HCT116 (cell line): ENCODE measurements at places on chromosomes 11 and 22. TPM values are rescaled to one million over a fixed set of nuclear protein-coding genes. Genes with fewer than 3 reads are reported as not detected.

GRCh38 chr11:130634186-130634585 lies 185.7 kb downstream of the ADAMTS15 start:
- DNase-seq: no peak

Gene SNRPD3
- total RNA-seq: 144 TPM

Gene FOLR3
- total RNA-seq: not detected

Gene OR51I1
- total RNA-seq: 23.1 TPM

Gene CYTH4
- total RNA-seq: 3.8 TPM

Gene CDC42BPG
- 30.1 TPM for total RNA-seq

DNA sequence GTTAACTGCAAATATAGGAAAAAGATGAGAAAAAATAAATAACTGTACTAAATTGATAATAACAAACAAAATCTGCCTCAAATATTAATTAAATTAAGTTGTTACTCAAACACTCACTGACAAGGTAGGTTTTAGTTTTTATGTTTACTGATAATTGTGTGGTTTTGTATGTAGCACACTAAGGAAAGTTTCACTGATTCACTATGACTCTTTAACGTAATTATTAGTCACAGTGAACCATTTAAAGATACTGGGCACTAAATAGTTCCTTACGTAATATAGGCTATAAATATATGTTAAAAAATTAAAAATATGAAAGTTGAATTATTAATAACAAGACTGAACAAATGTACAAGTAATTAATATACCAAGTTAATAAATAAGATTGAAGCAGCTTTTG lies 2330.0 kb upstream of the RAG2 start:
- DNase-seq: no peak

- DNase-seq: no peak
Observed at GRCh38 chr11:111148953-111149352, 96.6 kb upstream of the POU2AF2 start.

Gene APOBEC3H
- 1.8 TPM for total RNA-seq

Gene ARRB1
- 24.2 TPM for total RNA-seq

Gene TBX10
- total RNA-seq: not detected

Gene IGSF9B
- 12.4 TPM for total RNA-seq

- no peak for DNase-seq
Observed at GRCh38 chr11:1208394-1209261, 14.2 kb upstream of the MUC5B start.

DNA sequence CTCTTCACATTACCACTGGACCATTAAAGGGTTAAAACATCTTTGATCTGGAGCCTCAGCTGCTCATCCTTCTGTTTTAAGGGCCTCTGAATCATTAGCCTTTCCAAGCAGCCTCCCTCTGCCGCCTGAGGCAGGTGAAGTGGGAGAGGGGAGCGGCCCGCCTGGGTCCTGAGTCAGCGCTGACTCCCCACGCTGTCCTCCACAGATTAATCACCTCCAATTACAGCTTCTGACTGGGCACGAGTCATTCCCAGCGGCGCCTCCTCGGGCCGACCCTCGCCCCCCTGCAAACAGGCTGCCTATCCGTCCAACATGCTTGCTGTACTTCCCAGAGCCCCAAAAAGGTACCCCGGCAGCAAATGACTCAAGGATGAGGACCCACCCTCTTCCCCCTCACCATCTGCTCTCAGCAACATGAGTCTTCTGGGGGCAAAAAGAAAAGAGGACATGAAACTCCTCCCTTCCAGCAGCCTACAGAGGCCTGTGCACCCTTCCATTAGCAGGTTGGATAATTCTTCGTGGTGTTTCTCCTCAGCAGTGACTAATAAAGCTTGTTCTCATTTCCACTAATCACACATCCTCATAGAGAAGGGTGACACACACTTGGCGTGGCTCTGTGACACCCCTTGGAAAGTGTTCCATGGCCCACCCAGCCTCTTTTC lies 44.3 kb upstream of the JAM3 start:
- DNase-seq: no peak

- DNase-seq: peak; percentile 23
Observed at GRCh38 chr22:39174498-39175352, 22.2 kb upstream of the CBX7 start.

DNA sequence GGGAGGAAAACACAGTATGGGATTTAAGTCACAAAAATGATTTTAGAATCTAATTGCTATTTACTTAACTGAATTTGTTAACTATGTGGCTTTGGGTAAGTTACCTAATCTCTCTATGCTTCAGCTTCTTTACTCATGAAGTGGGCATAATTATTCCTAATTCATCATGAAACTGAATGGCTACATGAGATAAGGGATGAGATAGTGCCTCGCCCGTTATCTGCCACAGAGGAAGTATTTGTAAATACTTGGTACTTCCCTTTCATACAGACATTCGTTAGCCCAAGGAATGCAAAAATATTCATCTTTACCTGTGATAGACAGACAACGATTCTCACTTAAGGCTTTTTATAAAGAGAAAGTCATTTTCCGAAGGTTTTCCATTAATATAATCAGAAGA lies 221.2 kb upstream of the BLID start:
- no peak for DNase-seq

- DNase-seq: no peak
Observed at GRCh38 chr11:60420015-60420414, 9.4 kb upstream of the MS4A5 start.

DNA sequence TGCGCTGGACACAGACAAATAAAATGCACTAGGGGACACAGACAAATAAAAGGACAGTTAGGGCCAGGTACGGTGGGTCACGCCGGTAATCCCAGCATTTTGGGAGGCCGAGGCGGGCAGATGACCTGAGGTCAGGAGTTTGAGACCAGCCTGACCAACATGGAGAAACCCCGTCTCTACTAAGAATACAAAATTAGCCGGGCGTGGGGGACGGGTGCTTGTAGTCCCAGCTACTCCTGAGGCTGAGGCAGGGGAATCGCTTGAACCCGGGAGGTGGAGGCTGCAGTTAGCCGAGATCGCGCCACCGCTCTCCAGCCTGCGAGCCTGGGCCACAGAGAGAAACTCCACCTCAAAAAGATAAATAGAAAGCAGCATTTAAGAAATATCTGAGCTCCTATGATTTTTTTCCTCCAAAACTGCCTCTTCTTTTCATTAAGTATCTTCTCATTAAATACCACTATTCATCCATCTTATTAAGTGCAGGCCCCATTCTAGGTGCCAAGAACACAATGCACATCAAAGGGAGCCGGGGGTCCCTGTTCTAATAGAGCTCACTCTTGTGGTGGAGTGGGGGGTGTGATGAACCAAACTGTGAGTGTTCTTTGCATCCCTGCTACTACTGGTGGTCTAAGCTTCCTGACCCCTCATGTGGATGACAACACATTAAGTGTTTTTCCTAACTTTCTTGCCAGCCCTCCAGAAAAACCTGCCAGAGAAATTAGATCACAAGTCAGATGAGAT lies 766 bp upstream of the ZNHIT2 start:
- no peak for DNase-seq

GRCh38 chr22:39773976-39774539 lies 119.5 kb downstream of the ENTHD1 start:
- no peak for DNase-seq

Gene ANO1
- 41.7 TPM for total RNA-seq

Gene SAA2
- 5.2 TPM for total RNA-seq

DNA sequence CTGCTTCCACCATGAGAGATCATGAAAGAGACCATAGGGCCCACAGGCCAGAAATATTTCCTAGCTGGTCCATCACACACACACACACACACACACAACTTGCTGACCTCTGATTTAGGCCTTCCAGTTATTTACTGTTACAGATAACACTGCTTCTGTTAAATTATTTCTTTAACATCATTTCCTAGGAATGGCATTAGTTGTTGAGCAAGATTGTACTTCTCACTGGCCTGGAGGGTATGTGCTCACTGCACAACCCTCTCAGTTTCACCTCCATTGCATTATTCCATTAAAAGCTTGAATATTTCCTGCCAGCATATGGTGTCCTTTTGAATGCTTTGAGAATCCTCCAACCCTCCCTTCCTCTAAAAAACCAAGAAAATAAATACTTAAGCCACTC lies 104.4 kb downstream of the MICAL2 start:
- no peak for DNase-seq

DNA sequence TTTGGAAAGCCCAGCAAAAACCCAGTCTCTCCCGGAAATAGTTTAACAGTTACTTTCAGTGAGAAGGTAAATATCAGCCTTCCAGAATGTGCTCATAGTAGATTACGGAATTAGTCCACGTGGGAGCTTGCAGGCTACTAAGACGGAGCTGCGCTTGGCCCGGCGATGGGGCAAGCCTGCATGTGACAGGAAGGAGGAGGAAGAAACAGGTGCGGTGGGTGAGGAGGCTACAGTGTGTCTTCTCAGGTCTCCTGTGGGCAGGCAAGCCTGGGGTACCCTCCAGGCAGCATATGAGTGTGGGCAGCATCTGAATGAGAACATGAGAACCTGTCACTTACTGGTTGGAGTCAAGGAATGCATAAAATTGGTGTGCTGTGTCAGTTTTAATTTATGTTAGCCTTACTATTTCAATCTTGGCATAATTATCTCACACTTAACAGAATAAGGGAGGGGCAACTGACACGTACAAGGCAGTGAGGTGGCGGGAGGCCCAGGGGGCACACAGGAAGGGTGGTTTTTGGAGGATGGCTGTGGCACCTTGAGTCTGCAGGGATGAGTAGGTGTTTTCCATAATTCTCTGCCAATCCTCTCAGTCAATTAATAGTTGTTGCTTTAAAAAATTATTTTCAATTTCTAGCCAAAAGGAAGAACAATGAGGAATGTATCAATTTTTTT lies 35.7 kb downstream of the CLMP start:
- DNase-seq: no peak

GRCh38 chr11:129265125-129265788 lies 73.1 kb upstream of the ARHGAP32 start:
- DNase-seq: no peak

Gene KDM4D
- total RNA-seq: 2.1 TPM

GRCh38 chr11:10514709-10515108 lies 26.3 kb downstream of the RNF141 start:
- no peak for DNase-seq

Gene NPTXR
- total RNA-seq: 12.8 TPM

Gene HPX
- total RNA-seq: 4.6 TPM

- no peak for DNase-seq
Observed at GRCh38 chr11:75815345-75816168, 547 bp downstream of the UVRAG start.

GRCh38 chr11:102360681-102361080 lies 13.7 kb downstream of the BIRC2 start:
- no peak for DNase-seq

- no peak for DNase-seq
Observed at GRCh38 chr11:118247041-118247440, 5.1 kb downstream of the MPZL3 start.

DNA sequence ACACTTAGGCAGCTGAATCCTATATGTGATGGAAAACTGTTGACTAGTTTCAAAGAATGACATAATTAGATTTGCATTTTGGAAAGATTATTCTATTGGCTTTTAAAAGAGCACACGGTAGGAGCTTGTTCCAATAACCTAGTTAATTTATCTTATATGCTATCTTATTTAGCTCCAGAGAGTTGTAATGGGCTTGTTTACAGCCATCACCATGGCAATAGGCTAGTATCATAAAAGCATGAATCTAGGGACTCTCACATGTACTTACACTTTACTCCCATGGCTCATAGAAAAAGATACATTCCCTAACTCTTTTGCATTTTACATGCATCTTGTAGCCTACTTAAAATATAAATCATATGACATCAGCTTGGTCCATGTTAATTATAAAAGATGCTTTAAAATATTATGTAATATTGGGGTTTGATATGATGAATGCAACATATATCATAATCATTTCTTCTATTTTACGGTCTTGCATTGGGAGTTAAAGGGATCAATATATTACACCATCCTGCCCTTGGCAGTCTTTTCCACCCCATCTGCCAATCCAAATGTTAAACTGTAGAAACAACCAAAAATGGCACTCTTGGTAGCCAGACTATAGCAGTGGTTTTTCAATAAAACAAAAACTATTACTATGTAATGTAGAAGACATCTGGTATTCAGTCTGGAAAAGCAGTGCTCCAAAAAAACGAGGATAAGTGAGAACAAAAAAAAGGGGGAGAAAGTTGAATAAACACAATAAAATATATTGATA lies 2254.0 kb downstream of the LRRC4C start:
- DNase-seq: no peak

Gene FHIP1B
- total RNA-seq: 32.1 TPM

Gene CDON
- total RNA-seq: 16.9 TPM

DNA sequence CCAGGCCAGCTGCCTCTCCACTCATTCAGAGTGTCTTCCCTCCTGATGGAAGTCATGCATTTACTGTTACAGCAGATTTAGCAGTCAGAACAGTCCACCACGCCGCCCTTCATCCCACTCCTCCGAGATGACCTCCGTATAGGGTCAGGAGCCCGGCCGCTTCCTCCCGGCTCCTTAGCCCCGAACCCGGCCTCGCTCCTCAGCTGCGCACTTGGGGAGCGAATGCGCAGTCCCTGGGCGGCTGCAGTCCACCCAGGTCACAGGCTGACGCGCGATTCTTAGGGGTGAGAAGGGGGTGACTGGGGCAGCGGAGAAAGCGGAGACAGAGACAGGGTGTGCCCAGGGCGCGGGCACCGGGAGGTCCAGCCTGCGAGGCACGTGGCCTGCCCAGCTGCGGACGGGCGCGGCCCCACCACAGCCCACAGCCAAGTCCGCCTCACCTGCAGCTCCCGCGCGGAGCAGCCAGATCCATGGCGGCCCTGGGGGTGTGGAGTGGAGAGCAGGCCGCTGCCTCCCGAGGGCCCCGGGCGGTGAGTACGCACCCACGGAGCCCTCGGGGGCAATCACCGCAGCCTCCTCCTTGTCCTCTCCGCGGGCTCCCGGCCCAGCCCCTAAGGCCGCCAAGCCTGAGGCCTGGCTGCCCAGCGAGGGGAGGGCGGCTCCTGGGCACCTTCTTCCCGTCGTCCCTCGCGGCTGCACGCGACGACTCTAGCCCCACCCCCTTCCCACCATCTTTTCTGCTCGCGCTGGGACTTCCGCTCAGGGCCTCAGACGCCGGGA lies 286.6 kb downstream of the BRD1 start:
- DNase-seq: no peak

GRCh38 chr22:23401111-23401909 lies 178.8 kb downstream of the IGLL1 start:
- no peak for DNase-seq

DNA sequence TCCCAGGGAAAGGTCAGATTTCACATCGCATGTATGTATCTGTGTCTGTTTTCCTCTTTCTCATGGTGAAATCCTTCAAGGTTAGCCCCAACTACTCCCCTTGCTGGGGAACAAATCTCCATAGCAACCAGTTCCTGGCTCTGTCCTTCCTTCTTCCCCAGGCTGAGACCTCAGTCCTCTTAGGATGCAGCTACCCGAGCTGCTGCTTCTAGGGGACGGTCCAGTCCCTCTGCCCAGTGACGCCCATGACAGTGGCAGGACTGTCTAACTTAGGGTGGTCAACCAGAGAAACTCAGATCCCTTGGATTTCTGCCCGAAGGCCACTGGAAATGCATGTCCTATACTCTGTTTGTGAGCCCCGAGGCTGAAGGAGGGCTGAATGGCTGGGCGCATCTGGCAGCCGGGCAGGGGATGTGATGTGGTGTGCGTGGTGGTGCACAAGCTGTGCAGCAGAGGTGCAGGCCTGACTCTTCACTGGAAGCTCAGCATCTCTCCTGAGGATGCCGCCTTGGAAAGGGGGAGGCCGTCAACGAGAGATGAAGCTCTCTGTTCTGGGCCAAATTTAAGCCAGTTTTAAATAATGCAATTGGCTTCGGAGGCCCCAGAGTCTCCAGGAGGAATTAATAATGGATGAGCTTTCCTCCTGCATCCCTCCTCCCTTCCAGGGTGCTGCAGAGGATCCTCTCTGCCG lies 118.7 kb upstream of the B3GAT1 start:
- DNase-seq: no peak
